ENCODE measurements at places on chromosomes 5 and 9.

DNA sequence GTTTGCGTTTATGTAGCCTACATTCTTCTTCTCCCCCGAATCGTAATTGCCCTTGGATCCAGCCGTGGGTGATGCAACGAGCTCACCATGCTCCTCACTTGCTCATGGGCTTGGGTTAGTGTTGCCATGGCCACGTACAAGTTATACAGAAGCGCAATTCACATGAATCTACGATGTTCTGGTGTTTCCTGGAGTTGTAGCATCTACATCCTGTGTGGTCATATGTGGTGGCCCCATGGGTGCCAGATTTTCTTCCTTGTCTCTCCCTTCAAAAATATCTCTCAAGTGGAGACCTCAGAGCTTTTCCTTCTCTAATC lies 115.3 kb downstream of the TLE4 start:
- no peak for DNase-seq

- DNase-seq, result no peak
Observed at GRCh38 chr5:146076455-146076854, 28.9 kb downstream of the PLAC8L1 start.

DNA sequence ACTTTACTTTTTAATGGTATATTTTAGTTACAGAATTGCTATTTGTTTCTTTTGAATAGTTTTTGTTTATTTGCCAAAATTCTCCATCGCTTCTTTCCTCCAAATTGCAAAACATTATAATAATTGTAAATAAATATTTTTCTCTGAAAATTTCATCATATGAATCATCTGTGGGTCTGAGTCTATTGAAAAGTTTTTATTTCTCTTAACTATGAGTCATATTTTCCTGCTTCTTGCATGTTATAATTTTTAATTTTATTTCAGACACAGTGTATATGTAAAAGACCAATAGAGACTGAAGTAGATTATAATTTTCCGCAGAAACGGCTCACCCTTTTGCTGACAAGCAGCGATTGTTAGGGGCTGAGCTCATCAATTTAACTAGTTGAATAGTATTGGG lies 279.1 kb upstream of the IL12B start:
- no peak for DNase-seq

DNA sequence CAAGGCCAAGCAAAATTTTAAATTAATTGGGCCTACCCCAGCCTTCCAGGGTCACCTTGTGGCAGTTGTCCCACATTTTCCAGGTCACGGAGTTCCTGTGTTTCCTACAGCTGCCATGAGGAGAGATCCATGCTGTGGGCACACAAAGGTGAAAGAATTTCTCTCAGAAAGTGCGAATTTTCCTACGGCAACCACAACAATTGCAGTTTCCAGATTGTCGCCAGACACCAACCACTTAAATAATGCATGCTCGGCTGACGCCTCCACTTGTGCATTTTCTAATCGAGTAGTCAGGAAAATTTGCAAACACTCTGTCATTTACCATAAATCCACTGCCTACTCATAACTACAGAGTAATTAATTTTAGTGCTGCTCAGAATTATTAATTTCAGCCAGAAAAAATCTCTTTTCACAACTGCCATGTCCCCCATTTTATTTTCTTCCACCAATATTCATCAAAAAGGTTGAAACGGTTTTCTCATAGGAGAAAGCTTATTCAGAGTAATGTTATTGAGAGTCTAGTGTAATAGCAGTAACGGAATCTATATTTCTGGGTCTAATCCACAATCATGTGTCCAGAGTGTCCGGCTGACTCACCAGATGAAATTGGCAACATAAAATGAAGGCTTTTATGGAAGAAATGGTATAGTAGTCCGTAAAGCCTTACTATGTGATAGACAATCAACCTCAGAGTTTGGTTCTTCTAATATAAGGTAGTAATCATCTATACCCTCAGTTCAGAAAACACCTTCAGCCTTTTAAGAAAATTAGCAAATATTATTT lies 389.8 kb downstream of the NR2F1-AS1 start:
- no peak for DNase-seq

GRCh38 chr5:36459176-36460135 lies 146.9 kb upstream of the SLC1A3 start:
- no peak for DNase-seq

- DNase-seq, result no peak
Observed at GRCh38 chr5:127961763-127962145, 121.8 kb upstream of the SLC12A2 start.

- DNase-seq, result no peak
Observed at GRCh38 chr5:94725142-94725541, 106.7 kb downstream of the SLF1 start.

DNA sequence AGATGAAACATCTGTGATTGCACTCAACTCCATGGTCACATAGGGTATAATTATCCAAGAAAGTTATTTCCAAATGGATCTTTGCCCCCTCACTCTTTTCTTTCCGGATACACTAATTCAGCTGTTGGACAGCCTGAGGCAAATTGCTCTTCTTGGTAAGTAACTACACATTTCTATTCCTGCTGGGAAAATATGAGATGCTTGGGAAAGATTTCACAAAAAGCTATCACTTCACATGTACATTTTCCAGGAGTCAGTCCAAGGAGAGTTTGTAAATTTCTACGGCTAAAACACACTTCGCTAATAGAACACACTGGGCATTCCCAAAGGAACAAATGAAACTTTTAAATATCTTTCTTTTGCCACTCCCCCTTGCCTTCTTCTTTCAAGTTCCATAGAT lies 123.0 kb upstream of the GRIA1 start:
- DNase-seq, result no peak

- no peak for DNase-seq
Observed at GRCh38 chr9:27427272-27427643, 96.8 kb upstream of the IFNK start.

DNA sequence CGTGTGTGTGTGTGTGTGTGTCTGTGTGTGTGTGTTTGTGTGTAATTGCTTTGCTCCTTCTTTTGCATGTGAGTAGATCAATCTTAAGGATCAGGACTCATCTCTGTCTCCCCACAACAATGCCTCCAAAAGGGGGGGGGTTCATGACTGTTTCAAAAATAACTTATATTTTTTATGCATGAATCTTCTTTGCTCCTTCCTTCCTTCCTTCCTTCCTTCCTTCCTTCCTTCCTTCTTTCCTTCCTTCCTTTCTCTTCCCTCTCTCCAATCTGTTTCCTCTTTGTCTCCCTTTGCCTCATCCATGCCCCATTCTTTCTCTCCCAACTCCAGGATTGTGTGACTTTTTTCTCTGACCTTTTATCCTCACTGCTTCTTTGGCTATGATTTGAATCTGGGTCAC lies 126.4 kb upstream of the OSMR start:
- DNase-seq, result no peak

DNA sequence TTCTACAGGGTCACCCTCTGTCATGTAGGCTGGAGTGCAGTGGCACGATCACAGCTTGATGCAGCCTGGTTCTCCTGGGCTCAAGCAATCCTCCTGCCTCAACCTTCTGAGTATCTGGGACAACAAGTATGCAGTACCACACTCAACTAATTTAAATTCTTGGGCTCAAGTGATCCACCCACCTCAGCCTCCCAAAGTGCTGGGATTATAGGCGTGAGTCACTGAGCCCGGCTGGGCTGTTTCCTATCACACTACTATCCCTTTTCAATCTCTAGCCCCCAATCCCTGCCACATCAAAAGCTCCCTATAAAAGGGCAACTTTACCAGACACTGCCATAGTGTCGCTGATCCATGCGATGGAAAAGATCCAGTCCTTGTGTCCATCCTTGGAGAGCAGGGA lies 20.4 kb downstream of the DCAF12 start:
- no peak for DNase-seq
